Left ventricle myocardium inferior (tissue), 1 donor: ENCODE measurements at places on chromosomes 13 and 19. TPM values are rescaled to one million over a fixed set of nuclear protein-coding genes. Genes with fewer than 3 reads are reported as not detected.

Gene CGB5
- total RNA-seq = not detected

Gene ACP7
- total RNA-seq = not detected

Gene IGFL2
- total RNA-seq = not detected

Gene SHISA2
- 0.22 TPM for total RNA-seq
